COR-L47 (cell line): ENCODE measurements at places on chromosomes 6 and 20.

- DNase-seq = no peak
Measured at GRCh38 chr6:1821513-1822183, 211.9 kb downstream of the FOXC1 start.

DNA sequence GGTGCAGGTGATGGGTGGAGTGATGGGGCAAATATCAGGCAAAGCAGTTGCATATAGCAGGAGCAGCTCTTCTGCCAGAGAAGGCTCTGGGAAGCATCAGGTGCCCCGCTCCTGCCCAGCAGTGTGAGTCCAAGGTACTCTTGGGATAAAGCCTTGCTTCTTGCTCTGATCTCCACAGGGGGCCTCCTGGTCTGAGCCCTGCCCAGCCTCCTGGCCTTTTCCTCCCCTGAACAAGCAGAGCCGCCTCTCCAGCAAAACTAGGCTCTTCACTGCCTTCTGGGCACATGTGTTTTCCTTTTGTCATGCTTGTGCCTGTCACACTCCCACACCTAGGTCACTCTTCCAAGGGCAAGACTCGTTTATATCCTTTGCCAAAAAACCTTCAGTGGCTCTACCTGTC, 34.3 kb downstream of the SIRPA start:
- DNase-seq = no peak

DNA sequence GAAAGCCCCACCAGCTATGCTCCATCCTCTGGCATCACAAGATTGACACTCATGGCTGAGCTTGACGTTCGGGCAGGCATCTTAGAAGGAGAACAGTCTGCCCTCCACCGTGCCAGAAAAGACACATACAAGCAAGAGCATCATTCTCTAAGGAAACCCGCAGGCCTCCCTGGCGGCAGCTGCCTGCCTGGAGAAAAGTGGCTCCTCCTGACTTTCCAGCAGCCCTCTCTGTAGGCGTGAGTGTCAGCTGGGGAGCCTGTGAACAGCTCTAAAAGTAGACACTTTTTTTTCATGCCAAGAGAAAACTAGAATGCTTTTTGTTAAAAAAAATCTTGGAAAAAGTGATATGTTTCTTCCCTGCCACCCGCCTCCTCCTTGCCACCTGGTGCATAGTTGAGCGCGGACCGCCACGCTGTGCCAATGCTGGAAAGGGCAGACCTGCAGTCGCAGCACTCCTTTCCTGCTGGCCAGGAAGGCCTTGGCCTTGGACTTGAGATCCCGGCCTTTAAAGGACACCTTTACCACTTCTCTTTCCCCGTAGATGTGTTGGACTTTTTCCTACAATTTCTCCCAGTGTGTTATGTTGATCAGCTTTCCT, 29.7 kb upstream of the INSM1 start:
- DNase-seq = no peak

GRCh38 chr6:158938811-158939254, 61.2 kb downstream of the RSPH3 start:
- no peak for DNase-seq

- DNase-seq = no peak
Measured at GRCh38 chr6:132401618-132402285, 477 bp upstream of the MOXD1 start.

DNA sequence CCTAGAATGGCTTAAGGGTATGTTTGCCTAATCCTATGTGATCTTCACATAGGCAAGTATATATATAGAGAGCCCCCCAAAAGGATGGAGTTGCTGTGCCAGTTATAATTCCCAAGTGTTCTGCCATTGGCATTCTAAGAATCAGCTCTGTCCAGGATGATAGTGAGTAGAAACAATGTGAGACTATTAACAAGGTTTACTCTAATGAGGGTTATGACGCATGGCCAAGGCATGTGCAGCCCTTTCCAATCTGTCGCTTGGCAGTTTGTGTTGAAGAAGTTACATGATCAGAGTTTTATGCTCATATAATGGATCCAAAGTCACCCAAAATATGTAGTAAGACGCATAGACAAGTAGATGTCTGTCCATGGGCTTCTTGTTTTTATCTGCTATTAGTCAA, 33.6 kb downstream of the VGLL2 start:
- no peak for DNase-seq

DNA sequence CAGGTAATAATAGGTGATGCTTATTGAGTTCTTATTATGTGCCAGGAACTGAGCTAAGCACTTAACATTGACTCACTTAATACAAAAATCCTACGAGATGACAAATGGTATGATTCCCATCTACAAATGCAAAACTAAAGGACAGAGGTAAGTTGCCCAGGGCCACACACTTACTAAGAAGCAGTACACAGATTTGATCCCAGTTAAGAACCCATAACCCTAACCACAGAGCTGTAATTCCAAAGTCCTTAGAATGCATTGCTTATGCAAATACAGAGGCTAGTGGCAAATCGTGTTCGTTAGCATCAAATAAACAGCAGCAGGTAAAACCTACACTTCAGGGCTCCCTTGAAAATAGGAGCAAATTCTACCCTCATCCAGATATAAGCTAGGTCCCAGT, 104.0 kb downstream of the SASH1 start:
- no peak for DNase-seq

DNA sequence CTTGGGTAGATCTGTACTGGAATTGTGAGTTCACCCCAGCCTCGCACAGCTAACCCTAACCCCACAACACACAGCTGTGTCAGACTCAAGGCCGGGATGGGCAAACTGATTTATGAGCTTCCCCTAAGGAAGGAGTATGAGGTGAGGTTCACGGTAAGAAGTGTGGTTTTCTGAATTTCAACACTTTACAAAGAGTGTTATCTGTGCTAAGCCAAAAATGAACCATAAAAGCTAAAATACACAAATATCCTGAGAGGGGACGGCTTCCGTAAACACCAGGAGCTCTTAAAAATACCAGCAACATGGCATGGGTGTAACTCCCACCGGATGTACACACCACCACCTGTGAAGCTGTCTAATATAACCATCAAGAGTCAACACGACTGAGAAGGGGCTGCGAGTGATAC, 101.2 kb downstream of the ATP9A start:
- DNase-seq = no peak
